ENCODE measurements at places on chromosomes 6 and 20.

GRCh38 chr6:3438190-3439167 lies 18.4 kb downstream of the SLC22A23 start:
- no peak for DNase-seq

DNA sequence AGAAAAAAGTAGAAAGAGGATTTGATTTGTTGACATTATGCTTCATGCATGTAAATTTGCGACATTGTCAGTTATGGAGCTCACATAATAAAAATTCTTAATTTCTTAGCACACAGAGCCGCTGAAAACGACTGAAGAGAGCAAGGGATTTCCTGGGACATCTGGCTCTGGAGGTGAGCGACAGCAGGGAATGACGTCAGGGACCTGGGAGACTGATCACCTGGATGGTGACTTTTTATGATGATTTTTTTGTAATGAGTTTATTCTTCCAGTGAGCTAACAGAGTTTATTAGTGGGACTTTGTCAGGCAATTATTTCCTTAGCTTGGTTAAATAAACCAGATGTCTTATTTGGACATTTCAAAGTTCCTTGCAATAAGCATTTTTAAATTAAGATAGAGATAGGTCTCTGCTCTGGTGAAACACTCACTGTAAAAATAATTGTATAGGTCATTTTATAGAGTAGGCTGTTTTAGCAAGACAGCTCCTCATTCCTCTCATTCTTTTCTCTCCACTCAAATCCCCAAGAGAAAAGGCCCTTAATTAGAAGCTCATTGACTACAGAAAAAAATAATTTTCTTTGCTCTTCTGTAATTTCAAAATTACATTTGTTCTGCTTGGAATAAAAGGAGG lies 19.4 kb downstream of the TMEM200A start:
- DNase-seq, result no peak

GRCh38 chr20:11193241-11193640 lies 519.4 kb upstream of the JAG1 start:
- no peak for DNase-seq

- DNase-seq, result no peak
Measured at GRCh38 chr20:13786143-13786828, 1.5 kb downstream of the NDUFAF5 start.

GRCh38 chr20:51313358-51313827 lies 229.1 kb downstream of the NFATC2 start:
- DNase-seq, result no peak

GRCh38 chr20:25858495-25859425 lies 162.1 kb upstream of the ZNF337 start:
- no peak for DNase-seq

DNA sequence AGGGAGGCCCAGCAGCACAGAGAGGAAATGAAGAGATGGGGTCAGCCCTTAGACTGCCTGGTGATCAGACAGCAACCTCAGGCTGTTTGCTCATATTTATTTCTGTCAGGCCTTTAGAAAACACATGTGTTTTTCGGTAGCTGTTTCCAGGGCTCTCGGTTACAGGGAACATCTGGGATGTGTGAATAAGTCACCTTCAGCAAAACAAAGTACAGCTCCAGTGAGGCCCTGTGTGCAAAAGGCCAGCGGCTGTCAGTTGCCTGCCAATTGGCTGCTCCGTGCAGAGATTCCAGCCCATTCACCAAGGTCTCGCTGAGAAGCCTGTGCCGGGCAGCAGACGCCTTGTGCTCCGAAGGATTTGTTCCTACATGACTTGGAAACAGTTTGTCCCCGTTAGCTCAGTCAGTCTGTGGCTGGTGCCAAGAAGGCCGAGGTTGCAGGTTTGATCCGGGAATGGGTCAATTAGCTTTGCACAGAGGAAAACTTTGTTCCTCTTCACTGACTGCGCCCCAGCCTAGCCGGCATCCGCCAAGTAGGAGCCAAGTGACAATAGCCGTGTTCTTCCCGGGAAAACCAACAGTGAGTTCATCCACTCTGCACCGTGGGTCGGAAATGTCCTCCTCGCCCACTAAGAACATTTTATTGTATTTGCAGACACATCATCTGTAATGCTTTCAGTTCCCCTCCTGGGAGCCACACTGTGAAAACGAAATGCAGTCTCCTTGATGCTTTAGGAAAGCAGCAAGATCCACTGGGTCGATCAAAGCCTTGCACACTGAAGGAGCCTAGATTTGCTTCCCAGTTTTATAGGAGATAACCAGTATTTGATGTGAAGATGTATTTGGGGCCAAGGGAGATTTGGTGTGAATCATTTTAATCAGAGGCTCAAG lies 315.4 kb upstream of the CDYL start:
- DNase-seq, result no peak

GRCh38 chr6:135260612-135261011 lies 79.5 kb downstream of the MYB start:
- no peak for DNase-seq

DNA sequence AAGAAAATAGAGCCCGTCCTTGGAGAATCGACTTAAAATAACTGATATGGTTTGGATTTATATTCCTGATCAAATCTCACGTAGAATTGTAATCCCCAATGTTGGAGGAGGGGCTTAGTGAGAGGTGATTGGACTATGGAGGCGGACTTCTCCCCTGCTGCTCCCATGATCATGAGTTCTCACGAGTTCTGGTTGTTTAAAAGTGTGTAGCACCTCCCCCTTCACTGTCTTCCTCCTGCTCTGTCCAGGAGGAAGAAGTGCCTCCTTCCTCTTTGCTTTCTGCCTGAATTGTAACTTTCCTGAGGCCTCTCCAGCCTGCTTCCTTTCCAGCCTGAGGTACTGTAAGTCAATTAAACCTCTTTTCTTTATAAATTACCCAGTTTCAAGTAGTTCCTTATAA lies 529.2 kb downstream of the HAO1 start:
- DNase-seq, result no peak

- DNase-seq, result no peak
Measured at GRCh38 chr6:44496665-44497369, 109.3 kb downstream of the CDC5L start.

Data from NT2/D1 (cell line).